ENCODE measurements at places on chromosomes 3 and 15.

DNA sequence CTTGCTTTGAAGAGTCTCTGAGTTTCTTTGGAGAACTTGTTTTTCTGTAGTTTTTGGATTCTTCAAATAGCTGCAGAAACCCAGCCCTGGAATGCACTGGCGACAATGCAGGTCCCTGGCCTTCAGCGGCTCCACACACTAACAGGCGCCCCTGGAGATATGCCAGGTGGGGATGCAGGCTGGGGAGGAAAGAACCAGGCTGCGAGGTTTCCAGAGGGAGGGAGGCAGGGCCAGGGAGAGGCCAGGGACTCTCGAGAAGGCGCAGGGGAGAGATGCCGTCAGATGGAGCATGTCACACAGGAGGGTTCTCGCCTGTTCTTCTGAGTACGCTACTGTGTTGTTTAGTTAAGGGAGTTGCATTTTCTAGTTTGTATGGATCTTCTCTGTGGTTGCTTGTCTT lies 283.1 kb downstream of the GABRG3 start:
- DNase-seq, result no peak

DNA sequence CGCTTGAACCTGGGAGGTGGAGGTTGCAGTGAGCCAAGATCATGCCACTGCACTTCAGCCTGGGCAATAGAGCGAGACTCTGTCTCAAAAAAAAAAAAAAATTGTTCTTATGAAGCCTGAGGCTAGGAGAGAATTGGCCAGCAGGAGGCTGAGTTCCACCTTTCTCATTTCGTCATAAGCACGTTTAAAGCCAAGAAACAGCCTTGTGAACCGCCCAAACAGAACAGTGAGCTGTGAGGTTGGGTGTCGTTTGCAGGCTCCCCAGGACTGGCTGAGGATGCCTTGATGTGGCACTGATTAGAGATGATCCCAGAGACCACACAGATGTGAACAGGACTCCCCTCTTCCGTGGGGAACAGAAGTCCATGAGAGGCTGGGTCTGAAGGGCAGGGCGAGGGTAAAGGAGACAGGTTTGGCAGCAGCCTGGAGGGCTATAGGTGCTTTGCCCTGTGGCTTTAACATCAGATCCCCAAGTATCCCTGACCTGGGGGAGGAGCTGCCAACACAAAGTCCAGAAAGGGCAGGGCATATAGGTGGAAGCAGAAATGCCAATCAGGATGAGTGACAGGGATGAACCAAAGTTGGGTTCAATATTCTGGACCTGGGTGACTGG lies 52.9 kb downstream of the CLEC3B start:
- no peak for DNase-seq

DNA sequence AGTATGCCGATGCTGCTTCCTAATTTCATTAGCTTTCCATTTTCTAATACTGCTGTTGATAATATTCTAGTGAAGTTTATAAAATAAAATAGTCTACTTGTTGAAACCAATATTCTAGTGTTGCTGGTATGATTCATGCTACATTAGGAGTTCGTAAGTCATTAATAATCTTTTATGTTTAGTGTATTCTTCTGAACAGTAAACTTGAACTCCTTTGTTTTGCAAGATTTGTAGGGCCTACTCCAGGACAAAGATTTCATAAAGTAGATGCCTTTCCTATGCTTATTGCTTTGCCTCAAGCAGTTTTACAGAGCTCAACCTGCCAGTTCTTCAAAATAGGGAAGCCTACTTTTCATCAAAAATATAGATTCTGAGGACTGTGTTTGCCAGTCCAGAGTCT lies 111.5 kb downstream of the RSRC1 start:
- DNase-seq, result no peak

DNA sequence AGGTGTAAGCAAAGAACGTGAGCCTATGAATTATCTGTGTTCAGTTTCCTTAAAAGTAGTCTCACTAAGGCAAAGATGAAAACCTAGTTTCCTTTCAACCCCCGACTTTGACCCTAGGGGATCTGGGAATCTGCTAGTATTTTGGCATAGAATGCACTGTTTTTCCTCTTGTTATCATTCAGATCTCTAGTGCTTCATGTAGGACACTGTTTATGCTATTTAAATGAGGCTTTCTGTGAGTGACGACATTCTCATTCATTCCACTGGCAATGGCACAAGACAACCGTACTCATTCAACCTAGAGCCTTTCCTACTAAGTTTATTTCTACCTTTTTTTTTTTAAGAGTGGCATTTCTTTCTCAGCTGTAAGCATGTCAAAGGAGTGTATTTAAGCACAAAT lies 67.0 kb downstream of the CHAC1 start:
- DNase-seq, result no peak

- no peak for DNase-seq
Measured at GRCh38 chr3:159922861-159923312, 65.7 kb upstream of the IL12A start.

GRCh38 chr3:171871392-171872274 lies 28.5 kb downstream of the TMEM212 start:
- no peak for DNase-seq

DNA sequence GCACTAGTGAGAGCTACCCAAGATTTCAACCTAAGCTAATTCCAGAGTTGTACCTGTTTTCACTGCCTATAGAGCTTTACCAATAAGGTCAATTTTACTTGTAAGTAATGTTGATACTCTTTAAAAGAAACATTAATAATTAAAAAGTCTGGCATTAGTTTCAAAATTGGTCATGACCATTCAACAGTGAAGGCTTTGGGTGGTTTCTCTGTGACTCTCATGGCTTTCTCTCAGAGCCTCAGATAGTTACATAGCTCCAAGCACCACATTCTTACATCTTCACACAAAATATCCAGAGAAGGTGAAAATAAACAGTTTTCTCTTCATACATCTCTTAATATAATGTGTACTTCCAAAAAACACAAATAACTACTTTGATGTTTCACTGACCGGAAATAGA lies 61.5 kb upstream of the TCF12 start:
- DNase-seq, result no peak

DNA sequence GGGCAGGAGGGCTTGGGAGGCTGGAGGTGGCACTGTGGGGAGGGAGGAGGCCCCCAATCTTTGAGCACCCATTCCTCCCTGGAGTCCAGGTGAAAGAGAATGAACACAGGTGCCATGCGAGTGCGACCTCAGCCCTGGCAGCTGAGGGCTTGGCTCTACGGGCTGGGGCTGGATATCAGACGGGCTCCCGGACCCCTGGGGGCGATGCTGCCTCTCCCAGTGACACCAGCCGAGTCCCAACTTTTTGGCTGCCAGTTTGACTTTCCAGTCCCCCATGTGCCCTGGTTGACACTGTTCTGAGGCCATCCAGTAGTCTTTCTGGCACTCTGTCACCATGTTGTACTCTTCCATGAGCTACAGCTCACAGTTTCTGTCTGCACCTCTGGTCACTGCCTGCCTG lies 1.2 kb downstream of the VILL start:
- no peak for DNase-seq

DNA sequence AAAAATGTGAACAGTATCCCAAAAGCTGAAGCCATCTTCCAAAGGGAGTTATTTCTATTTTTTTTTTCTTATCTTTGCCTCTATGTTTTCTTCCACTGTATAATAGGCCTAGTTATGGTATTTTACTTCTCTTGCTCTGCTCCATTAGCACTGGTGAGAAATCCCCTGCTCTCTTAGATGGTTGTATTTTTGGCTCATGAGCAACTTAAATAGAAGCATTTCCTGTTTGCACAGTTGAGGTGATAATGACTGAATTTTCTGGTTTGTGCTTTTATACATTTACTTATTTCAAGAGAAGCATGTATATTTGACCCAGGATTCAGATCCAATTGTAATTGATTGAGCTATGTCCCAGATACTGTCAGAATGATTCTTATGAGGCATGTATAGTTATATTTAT lies 61.6 kb upstream of the CD200R1L start:
- DNase-seq, result no peak

DNA sequence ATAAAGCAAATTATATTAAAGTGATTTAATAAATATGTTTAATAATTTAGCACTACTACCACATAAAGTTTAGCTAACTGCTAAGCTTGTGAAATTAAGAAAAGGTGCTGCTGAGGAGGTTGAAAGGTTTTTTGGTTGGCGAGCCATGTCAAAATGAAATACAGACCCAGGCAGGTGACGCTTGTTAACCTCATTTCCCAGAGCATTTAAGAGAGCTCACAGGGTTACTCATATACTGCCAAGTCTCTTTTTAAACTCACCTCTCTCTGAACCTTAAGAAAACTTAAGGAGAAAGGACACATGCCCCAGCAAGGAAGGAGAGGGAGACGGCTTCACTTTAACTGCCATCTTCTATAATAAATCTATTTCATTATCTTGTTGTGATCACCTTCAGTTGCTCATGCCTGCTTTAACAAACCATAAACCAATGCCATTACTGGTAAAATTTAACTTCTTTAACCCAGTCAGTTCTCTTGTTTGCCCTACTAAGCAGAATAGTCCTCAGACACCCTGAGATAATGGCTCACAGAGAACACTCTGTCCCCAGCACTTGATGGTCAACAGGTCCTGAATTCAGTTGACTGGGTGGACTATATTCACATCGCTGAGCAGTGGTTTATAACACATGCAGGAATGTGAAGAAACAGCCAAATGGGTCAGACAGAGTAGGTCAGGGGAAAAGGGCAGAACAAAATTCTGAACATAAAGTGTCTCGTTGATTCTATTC lies 540.1 kb downstream of the UNC13C start:
- DNase-seq, result no peak

DNA sequence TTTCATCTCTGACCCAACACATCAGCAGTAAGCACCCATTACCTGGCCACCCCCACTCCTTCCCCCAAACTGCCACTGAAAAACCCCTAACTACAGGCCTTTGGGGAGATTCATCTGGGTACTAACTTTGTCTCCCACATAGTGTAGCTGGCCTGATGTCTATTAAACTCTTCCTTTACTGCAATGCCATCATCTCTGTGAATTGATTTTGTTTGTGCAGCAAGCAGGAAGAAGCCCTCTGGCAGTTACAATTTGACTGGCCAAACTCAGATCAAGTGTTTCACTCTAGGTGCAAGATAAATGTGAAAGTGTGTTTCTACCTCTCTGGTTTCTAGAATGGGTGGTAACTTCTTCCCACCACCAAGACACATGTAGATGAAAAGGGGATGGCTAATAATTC lies 26.7 kb upstream of the OR5K4 start:
- no peak for DNase-seq

DNA sequence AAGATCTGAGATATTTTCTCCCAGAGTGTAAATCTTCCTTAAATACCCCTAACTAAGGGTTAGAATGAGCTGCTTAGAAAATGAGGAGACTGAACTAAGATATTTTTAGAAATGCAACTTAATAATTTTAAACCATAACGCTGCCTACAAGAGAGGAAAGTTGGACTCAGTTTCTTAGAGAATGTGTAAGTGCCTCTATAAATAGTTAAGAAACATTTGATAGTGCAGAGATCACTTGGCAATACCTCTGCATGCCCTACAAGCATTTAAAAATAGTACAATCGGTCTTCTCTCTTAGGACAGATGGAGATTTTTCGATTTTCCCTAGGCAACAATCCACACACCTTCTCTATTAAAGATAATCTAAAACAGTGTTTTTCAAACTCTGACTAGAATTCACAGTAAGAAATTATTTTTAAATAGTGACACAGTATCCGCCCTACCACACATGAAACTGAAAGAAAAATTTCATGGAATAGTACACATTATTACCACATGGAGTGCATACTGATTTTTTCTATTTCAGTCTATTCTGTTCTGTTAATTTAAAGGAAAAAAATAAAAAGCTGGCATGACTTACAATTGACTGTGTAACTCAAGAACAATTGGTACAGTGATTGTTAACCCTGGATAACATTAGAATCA lies 83.2 kb downstream of the GADL1 start:
- no peak for DNase-seq

DNA sequence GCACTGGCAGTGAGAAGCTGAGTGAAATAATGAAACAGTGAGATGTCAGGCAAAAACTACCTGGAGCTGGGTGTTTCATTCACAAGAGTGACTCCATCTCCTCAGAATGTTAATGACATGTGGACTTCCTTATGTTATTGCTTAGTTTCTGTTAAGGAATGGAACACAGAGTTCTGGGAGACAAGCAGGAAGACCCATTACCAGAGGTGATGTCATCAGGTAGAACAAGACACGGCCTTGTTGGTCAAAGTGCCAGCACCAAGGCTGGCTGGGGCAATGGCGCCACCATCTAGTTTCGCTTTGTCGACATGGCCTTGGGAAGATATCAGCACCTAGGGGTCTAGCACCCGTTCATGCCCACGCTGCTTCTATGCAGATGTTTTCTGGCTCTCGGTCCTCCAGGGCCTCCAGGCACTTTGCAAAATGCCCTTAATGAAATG lies 252.2 kb downstream of the FAM43A start:
- DNase-seq, result no peak

- DNase-seq, result no peak
Measured at GRCh38 chr3:1462371-1462770, 369.5 kb downstream of the CNTN6 start.

GRCh38 chr3:16130066-16130465 lies 44.4 kb upstream of the GALNT15 start:
- DNase-seq, result no peak

DNA sequence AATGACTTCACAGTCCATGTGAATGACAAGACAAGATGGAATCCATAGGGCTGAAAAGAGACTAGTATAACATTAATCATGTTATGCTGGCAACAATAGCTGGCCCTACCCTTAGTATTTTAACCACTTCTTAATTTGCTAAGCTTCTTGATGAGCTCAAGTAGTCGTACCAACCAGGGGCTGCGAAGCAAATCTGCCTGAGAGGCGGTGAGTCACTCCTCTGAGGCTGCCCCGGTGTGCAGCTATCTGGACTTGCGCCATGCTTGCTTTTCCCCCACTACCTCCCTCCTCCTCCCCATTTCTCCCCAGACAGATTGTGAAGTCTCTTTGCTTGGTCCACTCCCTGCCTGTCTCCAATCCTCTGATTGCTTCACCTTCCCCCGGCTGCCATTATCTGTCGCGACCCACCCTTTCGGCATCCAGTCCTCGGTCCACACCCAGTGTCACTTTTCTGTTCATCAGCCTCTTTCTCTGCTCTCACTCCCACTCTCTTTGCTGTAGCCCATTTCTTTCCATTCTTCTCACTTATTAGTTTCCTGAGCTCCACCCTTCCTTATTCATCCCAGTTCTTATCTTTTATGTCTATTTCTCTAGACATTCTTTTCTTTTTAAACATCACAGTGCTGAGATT lies 42.7 kb downstream of the DUT start:
- no peak for DNase-seq

- DNase-seq, result no peak
Measured at GRCh38 chr3:58274027-58274614, 31.9 kb upstream of the RPP14 start.

- DNase-seq, result no peak
Measured at GRCh38 chr3:103055021-103055520, 620.3 kb downstream of the ZPLD1 start.

- no peak for DNase-seq
Measured at GRCh38 chr3:14921811-14922705, 25.3 kb upstream of the NR2C2 start.

GRCh38 chr3:107574650-107575049 lies 51.9 kb downstream of the BBX start:
- no peak for DNase-seq

- no peak for DNase-seq
Measured at GRCh38 chr15:55434989-55435825, 26.9 kb downstream of the PIERCE2 start.

Data from stimulated activated CD8-positive, alpha-beta memory T cell treated with anti-CD3 and anti-CD28 coated beads, Interleukin-4, amount 100 ng/mL, for 1 hour (primary cell).